ENCODE measurements at places on chromosomes 2 and 18. TPM values are rescaled to one million over a fixed set of nuclear protein-coding genes. Genes with fewer than 3 reads are reported as not detected.

The TXNL4A gene
- 138 TPM for total RNA-seq

GRCh38 chr18:27449104-27449503 is 264.0 kb upstream of the CHST9 start:
- DNase-seq = no peak

- DNase-seq = no peak
These were observed 20.5 kb downstream of the CARF start for GRCh38 chr2:202932425-202933138.

The PIEZO2 gene
- total RNA-seq = 4.0 TPM

DNA sequence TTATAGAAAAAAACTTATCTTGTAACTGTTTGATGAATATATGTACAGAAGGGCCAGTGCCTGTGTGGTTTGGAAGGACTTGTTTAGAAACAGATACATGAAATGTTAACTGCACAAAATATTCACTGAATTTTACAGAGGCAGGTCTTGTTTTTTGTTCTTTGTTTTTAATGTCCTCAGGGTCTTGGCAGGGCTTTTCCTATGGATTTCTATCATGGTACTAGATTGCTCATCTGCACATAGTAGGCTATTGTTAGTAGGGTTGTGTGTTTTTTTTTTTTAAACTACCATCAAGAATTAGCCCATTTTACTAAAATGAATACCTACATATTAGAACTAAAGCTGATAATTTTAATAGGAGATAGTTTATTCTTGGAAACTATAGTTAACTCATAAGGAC is 3.5 kb downstream of the CABYR start:
- DNase-seq = no peak

The STEAP3 gene
- total RNA-seq = 26.6 TPM

- no peak for DNase-seq
These were observed 74.2 kb downstream of the SMCHD1 start for GRCh38 chr18:2729757-2730156.

The NCKAP1 gene
- total RNA-seq = 105 TPM

DNA sequence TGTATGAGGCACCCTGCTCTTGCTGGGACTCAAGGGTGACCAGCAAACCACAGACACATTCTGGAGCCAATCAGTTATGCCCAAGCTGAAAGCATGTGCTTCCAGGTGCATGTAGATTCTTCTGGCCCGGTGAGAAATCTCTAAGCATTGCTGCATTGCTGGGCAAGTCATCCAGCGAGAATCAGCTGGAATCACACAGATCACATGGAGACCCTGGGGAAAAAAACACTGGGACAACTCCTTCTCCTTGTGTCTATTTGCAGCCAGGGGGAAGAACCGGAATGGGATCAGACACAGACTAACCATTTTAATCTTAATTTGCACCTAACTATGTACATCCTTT is 119.7 kb upstream of the KLF7 start:
- DNase-seq = no peak

The EFEMP1 gene
- total RNA-seq = 16.2 TPM

- DNase-seq = no peak
These were observed 12.3 kb downstream of the DCTN1 start for GRCh38 chr2:74367789-74368188.

- no peak for DNase-seq
These were observed 48.1 kb upstream of the CRIM1 start for GRCh38 chr2:36307441-36307840.

GRCh38 chr2:224887141-224887540 is 155.1 kb downstream of the DOCK10 start:
- no peak for DNase-seq

The PHLPP1 gene
- total RNA-seq = 24.2 TPM

DNA sequence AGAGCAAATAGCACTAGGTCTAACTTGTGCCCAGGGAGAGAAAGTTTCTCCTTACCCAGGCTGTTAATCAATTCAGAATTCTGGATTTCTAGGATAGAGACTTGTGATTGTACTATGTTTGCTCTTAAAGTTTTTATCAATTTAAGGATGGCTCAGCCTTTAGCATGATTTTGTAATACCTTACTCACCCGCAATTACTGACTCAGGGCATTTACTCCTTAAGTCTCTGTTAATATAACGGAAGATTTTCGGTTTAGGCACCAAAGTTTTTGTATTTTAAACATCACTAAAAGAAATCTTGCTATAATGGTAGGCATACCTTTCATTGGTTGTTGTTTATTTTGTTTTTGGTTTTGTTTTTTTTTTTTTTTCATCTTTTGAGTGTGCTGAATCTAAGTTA is 358.2 kb downstream of the RBM43 start:
- no peak for DNase-seq

DNA sequence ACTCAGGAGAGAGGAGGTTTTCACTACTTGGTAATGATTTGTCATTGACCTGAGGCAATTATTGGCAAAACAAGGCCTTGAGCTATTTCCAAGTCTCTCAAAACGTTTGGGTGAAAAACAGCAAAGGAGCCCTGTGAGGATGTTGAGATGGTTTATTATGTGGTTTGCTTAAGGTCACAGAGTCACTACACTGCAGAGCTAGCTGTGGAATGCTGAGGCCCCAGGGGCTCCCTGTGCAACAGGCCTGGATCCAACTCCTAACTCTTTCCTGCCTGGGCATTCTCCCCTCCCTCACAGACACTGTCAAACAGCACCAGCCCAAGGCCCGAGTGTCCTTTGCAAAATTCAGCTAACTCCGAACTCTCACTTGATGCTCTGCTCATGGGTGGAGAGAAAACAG is 754.6 kb upstream of the SOX11 start:
- no peak for DNase-seq

The ANKRD62 gene
- total RNA-seq = 0.40 TPM

The BCL2 gene
- total RNA-seq = 13.9 TPM

- no peak for DNase-seq
These were observed 6.4 kb upstream of the GEMIN6 start for GRCh38 chr2:38771632-38772031.

GRCh38 chr2:100891906-100892642 is 72.1 kb downstream of the NPAS2 start:
- DNase-seq = no peak

DNA sequence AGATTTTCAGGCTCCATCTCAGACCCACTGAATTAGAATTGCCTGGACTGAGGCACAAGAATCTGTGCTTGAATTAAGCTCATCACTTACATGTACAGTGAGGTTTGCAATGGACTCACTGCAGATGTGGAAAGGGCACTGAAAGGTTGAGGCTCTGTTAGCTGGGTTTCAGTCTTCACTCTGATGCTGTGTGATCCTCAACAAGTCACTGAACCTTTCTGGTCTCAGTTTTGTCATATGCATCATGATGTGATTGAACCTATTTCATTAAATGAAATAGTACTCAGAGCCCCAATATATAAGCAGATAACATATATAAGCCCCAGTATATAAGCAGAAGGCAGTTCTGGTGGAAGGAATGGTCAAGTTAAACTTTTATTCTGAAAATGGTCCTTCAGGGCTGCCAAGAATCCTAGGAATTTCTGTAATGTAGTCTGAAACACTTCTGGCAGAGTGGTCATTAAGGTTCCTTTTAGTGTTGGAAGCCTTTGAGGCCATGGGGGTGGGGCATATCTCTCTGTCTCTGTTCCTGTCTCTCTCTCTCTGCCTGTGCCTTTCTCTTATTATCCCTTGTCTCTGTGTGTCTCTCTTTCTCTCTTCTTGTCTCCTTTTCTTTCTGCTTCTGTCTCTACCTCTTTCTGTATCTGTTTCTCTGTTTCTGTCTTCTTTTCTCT is 110.4 kb downstream of the ADCYAP1 start:
- no peak for DNase-seq

DNA sequence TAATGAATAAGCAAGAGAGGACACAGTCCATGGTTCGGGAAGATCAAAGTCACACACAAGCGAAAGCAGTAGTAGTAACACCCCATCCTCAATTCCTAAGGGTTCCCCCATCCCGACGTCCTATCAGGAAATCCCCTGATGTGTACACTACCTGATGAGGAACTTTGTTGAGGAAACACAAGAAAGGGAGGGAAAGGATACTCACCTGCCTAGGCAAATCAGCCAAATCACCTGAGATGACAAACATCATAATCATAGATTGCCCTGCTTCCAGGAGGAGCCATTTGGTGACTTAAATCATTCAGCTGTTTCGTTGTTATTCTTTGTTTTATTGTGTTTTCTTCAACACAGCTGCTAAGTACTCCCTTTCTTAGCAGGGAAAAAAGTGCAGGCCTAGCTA is 55.5 kb upstream of the SPOPL start:
- DNase-seq = no peak

DNA sequence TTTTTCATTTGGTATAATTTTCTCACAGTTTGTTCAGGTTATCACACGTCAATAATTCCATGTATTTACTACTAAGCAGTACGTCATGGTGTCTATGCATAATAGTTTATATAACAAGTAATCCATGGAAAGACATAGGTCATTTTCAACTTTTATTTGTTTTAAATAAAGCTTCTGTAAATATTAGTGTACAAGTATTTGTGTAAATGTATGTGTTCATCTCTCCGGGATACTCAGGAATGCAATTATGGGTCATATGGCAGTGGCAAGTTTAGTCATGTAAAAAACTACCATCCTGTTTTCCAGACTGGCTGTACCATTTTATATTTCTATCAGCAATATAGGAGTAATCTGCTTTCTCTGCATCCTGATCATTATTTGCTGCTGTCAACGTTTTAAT is 231.1 kb upstream of the ZNF804A start:
- DNase-seq = no peak

DNA sequence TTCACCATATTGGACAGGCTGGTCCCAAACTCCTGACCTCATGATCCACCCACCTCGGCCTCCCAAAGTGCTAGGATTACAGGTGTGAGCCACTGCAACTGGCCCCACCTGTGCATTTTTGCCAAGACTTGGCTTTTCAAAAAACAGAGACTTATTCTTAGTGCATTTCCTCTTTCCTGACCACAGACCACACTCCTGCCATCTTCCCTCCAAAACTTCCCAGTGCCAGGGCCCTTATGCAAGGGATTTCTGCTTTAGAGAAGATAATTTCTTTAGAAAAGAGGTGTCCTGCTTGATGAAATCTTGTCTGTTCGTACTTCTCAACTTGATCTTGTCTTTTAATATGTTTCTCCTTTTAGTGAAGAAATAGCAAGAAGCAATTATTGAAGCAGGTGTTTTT is 98.8 kb upstream of the ZNF516 start:
- no peak for DNase-seq

DNA sequence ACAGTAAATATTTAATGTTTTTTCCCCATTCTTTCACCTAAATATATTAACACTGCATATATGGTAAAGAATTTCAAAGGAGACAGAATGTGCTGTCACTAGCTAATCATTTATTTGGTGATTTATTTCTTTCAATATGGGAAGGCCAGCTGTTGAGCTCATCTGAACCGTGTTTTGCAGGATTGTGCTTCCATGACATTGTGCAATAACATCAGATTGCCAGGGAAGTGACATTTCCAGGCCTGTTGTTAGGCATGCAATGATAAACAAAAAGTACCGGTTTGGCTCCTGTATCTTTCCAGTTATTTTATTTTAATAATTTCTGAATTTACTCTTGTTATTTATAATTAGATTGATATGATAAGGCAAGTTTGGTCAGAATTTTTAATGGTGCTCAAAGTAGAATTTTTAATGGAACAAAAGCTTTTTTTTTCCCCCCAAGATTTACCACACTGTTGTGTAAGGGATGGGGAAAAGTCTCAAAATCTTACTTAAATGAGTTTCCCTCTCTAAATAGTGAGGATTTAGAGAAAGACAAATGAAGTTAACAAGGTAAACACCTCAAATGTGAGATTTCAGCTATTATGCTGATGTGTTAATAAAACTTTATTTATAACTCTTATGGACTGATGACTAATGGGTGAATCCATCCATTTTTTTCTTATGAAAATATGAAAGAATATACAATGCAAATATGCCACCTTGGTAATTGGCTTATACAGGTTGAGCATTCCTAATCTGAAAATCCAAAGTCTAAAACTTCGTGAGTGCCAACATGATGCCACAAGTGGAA is 52.7 kb downstream of the MALT1 start:
- DNase-seq = no peak

DNA sequence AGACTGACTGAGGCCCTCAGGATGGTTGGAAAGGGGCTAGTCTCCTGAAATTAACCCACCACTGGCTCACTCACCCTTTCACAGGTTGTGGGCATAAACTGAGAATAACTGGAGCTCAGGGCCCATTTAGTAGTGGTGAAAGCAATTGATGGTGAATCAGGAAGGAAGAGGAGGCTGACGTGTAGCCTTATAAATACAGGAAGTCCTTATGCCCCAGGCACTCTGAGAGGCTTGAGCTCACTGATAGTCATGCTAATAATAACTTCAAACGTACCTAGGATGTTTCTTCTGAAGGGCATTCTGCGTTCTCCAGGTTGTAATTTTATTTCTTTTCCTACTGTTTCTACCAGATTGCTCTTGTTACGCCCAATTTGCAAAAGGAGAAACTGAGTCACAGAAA is 328.4 kb downstream of the CLIP4 start:
- no peak for DNase-seq

GRCh38 chr2:174668075-174668474 is 70.5 kb upstream of the WIPF1 start:
- no peak for DNase-seq

GRCh38 chr2:191351298-191351697 is 106.1 kb downstream of the MYO1B start:
- DNase-seq = no peak

DNA sequence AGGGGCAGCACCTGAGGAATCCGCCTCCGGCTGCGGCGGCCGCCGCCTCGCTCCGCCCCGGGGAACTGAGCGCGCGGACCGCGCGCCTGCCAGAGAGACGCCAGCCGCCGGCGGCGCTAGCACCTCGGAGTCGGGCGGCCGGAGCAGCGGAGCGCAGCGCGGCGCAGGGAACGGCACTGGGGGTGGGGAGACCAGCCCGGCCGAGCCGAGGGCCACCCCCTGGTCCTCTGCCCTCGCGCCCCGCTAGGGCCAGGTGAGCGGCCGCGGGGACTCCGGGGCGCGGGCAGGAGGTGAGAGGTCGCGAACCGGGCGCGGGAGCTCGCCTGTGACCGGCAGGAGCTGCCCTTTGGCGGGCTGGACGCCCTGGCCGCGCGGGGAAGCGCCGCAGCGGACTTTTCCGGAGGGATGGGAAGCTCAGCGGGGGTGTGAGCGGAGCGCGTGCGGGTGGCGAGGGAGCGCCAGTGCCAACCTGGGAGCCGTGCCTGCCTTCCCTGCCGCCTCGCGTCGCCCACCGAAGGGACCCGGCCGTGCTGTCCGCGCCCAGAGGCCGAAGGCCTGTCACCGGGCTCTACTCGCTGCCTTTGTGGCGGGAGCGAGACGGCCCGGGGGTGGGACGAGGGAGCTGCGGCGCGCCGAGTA is at the start of gene GREB1L:
GREB1L (plus strand) TSS at position 92 of the 639 bp plus-strand sequence. CDS start 141,287 bp downstream, outside the sequence.
- DNase-seq = peak; percentile 34

DNA sequence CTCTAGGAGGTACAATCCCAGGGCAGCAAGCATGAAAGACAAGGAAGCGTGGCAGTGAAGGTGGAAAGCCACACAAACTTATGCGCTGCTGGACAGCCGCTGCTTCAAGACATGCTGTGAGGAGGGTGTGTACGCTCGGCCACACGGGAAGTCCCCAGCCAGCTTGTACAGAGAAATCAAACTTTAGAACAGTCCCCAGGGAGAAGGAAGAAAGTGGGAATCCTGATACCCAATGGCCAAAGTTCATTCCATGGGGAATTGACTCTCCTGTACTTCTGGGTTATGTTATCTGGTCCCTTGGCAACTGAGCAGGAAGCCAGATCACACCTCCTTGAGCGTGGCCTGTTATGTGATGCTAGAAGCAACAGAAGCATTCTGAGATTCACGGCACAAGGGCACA is 86.1 kb upstream of the BOD1L2 start:
- DNase-seq = no peak

Measured in colonic mucosa (tissue), 4 donors.